A673 (cell line): ENCODE measurements at places on chromosomes 5 and 9. TPM values are rescaled to one million over a fixed set of nuclear protein-coding genes. Genes with fewer than 3 reads are reported as not detected.

DNA sequence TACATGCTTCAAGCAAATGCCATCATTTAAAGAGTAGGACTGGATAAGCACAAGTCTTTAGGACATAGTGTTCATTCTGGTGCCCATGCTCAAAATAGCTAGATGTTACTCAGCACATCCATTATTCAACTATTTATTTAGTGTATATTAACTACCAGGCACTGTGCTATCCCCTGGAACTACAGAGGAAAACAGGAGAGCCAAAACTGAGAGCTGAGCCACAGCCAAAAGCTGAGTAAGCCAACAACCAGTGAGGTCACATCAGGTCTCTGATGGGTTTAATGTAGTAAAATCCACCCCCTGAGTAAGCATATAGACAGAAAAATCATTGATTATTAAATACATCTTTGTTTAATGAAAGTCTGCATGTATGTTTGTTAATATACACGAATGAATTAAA is 469.3 kb upstream of the DMAC1 start:
- no peak for DNase-seq
- no peak overlapping the region for H3K4me3 ChIP-seq
- no peaks in the 10 kb centered on the region for H3K4me1 ChIP-seq
- no peak overlapping the region for H3K27ac ChIP-seq
- no peaks in the 10 kb centered on the region for H3K27me3 ChIP-seq

DNA sequence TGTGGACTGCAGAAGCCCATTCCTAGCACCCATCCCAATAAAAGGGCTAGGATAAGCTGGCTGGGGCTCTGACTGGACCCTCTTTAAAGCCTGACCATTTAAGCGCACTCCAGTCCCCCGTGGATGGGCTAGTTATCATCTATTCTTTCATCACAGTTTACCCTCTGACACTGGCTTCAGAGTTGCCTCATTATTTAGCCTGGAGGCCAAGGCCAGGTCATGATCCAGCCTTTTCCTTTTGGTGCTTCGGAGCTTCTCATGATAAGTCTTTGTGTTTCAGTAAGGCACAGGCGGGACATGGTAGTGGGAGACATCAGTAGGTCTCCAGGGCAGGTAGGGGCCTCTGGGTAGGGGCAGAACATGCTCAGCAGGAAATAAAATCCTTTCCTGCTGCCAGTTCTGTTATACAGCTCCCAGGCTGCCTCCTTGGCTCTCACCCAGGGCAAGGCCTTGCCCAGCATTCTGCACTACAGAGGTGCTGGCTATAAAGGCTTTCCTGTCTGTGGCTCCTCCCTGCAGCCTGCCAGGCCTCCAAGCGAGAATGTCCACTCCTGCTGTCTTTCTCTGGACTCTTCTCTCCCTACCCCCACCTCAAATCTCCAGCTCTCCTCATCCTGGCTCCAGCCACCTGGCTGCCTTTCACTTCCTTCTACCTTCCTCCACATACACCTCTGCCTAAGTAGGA is 128.8 kb downstream of the FSTL4 start:
- H3K4me3 ChIP-seq: no peak overlapping the region
- H3K27ac ChIP-seq: no peak overlapping the region
- H3K36me3 ChIP-seq: no peaks in the 10 kb centered on the region
- no peaks in the 10 kb centered on the region for H3K4me1 ChIP-seq

- H3K27ac ChIP-seq: no peak overlapping the region
- H3K4me3 ChIP-seq: no peak overlapping the region
- DNase-seq: no peak
Observed at GRCh38 chr5:3311433-3311832, 284.2 kb upstream of the IRX1 start.

DNA sequence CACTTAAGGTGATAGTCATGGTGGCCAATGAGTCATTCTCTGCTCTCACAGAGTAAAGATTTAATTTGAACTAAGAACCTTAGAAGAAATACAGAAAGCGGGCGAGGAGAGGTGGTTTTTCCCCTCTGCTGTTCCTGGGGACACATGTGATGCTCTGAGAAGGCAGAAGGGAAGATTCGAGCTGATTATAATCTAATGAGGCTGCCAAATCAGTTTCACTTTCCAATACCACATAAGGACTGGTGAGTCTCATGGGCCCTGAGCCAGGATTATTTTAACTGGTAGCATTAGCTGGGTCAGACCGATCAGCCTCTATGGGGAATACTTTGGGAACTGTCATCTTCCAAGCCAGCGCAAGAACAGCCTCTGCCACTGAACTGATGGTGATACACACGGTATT is 116.5 kb downstream of the SLC1A3 start:
- no peaks in the 10 kb centered on the region for H3K36me3 ChIP-seq
- DNase-seq: peak; percentile 41
- peaks cover 35% of the 10 kb centered on the region for H3K4me1 ChIP-seq
- H3K27ac ChIP-seq: no peak overlapping the region
- H3K27me3 ChIP-seq: no peaks in the 10 kb centered on the region

- no peak for DNase-seq
- no peaks in the 10 kb centered on the region for H3K27me3 ChIP-seq
- H3K4me3 ChIP-seq: no peak overlapping the region
- no peaks in the 10 kb centered on the region for H3K4me1 ChIP-seq
- H3K36me3 ChIP-seq: no peaks in the 10 kb centered on the region
Observed at GRCh38 chr5:13212886-13213285, 731.6 kb downstream of the DNAH5 start.

GRCh38 chr9:38644601-38645000 is 24.2 kb upstream of the ANKRD18A start:
- H3K4me1 ChIP-seq: no peaks in the 10 kb centered on the region
- no peak for DNase-seq
- no peaks in the 10 kb centered on the region for H3K27me3 ChIP-seq
- no peak overlapping the region for H3K27ac ChIP-seq

- H3K36me3 ChIP-seq: no peaks in the 10 kb centered on the region
- no peak for DNase-seq
- no peaks in the 10 kb centered on the region for H3K4me1 ChIP-seq
- no peak overlapping the region for H3K27ac ChIP-seq
Observed at GRCh38 chr9:116539549-116539948, 147.6 kb upstream of the TRIM32 start.

- no peak for DNase-seq
- no peaks in the 10 kb centered on the region for H3K4me1 ChIP-seq
- no peak overlapping the region for H3K4me3 ChIP-seq
- no peaks in the 10 kb centered on the region for H3K36me3 ChIP-seq
Observed at GRCh38 chr5:105812304-105812703, 1858.4 kb downstream of the EFNA5 start.

DNA sequence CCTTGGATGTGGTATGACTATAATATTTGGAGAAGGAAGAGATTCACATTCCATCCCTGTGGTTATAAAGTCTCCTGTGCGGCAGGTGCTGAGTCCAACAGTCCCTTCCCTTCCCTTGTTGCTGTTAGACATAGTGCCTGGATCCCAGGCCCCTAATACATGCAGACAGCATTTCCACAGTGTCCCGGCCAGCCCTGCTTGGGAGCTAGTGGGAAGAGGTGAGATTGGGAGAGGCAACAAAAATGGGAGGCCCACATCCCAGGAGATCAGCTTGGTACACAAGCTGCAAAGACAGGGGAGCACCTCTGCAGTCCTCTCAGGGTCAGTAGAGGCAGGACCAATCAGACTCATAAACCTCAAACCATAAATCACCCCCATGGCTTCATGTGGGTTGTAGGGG is 3.3 kb upstream of the NEURL1B start:
- H3K36me3 ChIP-seq: no peaks in the 10 kb centered on the region
- peaks cover 6% of the 10 kb centered on the region for H3K4me1 ChIP-seq
- no peaks in the 10 kb centered on the region for H3K27me3 ChIP-seq
- no peak overlapping the region for H3K4me3 ChIP-seq
- no peak for DNase-seq
- no peak overlapping the region for H3K27ac ChIP-seq

DNA sequence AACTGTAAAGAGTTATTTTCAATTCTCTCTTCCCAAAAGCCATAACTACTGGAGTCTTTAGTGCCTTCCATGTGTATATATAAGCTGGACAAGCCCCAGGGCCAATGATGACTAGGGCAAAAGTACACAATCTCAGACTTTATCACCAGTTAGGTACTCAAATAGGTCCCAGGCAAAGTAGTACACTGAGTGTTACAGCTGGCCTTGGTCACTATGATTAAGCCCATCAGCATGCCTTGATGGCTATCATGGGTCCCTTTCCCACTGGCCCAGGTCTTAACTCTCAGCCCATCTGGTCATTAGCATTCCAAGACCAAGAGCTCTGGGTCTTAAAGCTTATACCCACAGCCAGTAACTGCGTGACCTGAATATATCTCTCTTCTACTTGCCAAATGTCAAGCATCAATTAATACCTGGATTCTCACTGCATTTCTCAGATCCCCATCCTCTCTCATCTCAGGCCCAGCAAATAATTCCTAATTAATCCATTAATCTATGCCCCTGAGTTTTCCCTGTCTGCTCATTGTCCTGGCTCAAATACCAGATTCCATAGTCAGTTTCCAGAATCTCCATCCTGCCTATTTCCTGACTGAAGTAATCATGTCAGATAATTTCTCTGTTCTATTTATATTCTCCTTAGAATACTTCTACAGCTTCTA is 62.3 kb downstream of the NR6A1 start:
- no peaks in the 10 kb centered on the region for H3K36me3 ChIP-seq
- no peaks in the 10 kb centered on the region for H3K27me3 ChIP-seq
- H3K4me1 ChIP-seq: peaks cover 9% of the 10 kb centered on the region
- no peak for DNase-seq
- no peak overlapping the region for H3K27ac ChIP-seq

GRCh38 chr9:128635266-128636023 is 21.2 kb downstream of the DYNC2I2 start:
- no peaks in the 10 kb centered on the region for H3K4me1 ChIP-seq
- DNase-seq: peak; percentile 88
- H3K4me3 ChIP-seq: no peak overlapping the region
- no peaks in the 10 kb centered on the region for H3K27me3 ChIP-seq
- peaks cover 82% of the 10 kb centered on the region for H3K36me3 ChIP-seq

GRCh38 chr9:107280543-107280942 is 2.5 kb upstream of the RAD23B start:
- H3K27ac ChIP-seq: no peak overlapping the region
- H3K4me3 ChIP-seq: no peak overlapping the region
- no peaks in the 10 kb centered on the region for H3K27me3 ChIP-seq

GRCh38 chr5:139470821-139471300 is at the start of gene SMIM33:
TSS of gene SMIM33 (plus strand) at chr5:139471004. CDS start at chr5:139471122, 118 bp downstream.
- peaks cover 7% of the 10 kb centered on the region for H3K36me3 ChIP-seq
- no peak for DNase-seq
- peaks cover 14% of the 10 kb centered on the region for H3K4me1 ChIP-seq
- no peaks in the 10 kb centered on the region for H3K27me3 ChIP-seq
- no peak within 1 kb of the TSS for H3K4me3 ChIP-seq

- H3K27ac ChIP-seq: no peak overlapping the region
- H3K4me1 ChIP-seq: no peaks in the 10 kb centered on the region
- no peak for DNase-seq
- no peaks in the 10 kb centered on the region for H3K36me3 ChIP-seq
- no peak overlapping the region for H3K4me3 ChIP-seq
- H3K27me3 ChIP-seq: peaks cover 27% of the 10 kb centered on the region
Observed at GRCh38 chr9:100724886-100725285, 147.0 kb downstream of the CAVIN4 start.

DNA sequence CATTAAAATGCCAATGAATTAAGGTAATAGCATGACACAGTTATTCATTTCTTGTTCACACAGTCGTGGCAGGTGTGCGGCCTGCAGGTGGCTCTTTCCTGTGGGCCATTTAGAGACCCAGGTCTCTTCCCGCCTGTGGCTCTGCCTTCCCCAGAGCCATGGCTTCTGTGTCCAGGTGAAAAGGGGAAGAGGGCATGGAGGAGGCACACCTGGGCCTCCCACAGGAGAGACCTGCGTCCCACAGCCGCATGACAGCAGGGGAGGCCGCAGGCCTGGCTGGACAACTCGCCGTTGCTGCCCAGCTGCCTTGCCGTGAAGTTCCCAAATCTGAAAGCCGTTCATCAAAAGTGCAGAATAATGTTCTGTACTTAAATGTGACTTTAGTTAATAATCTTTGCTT is 14.4 kb upstream of the PLEKHG4B start:
- no peak overlapping the region for H3K4me3 ChIP-seq

DNA sequence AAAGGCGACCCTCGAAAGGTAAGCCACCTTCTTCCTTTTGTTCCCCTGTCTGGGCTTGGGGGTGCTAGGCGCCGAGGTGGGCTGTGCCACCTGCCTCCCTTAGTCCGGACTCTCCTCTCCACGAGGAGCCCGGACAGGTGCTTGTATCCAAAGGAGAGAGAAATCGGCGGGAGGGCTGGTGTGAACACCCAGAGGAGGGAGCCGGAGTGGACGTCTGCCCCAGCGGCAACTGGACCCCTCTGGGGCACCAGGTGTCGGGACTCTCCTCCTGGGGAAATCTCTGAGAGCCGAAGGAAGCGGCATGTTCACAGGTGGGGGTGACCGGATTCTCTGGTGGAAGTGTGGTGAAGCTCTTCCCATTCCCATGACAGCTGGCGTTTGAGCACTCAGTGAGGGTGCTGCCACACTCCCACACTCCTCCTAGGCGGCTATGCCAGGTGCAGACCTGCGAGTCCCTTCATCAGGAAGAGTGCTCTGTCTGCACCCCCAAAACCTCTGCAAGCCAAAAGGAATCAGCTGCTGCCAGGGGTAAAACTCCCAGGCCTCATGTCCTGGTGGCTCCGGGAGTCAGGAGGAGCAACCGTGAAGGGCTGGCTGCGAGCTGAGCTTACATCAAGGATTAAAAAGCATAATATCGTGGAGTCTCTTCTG is 921 bp downstream of the KCNIP1 start:
- H3K36me3 ChIP-seq: no peaks in the 10 kb centered on the region
- no peak overlapping the region for H3K27ac ChIP-seq
- H3K27me3 ChIP-seq: peaks cover 10% of the 10 kb centered on the region
- no peak for DNase-seq
- H3K4me1 ChIP-seq: no peaks in the 10 kb centered on the region

- no peaks in the 10 kb centered on the region for H3K36me3 ChIP-seq
- H3K4me1 ChIP-seq: peaks cover 5% of the 10 kb centered on the region
- H3K27me3 ChIP-seq: no peaks in the 10 kb centered on the region
- H3K4me3 ChIP-seq: peak overlapping the region; percentile 97
- peak; percentile 7 for DNase-seq
Observed at GRCh38 chr5:119071561-119071995, 691 bp downstream of the DMXL1 start.

GRCh38 chr9:135530146-135530545 is 8.9 kb downstream of the LCN1 start:
- H3K27me3 ChIP-seq: peaks cover under 1% of the 10 kb centered on the region
- no peaks in the 10 kb centered on the region for H3K4me1 ChIP-seq
- no peaks in the 10 kb centered on the region for H3K36me3 ChIP-seq
- no peak overlapping the region for H3K4me3 ChIP-seq

Gene UNC5A
- 7.5 and 7.8 TPM in 2 replicates for total RNA-seq

Gene CEL
- 2.8 and 3.4 TPM in 2 replicates for total RNA-seq

Gene LIFR
- 44.2 and 47.9 TPM in 2 replicates for total RNA-seq

Gene ORM1
- not detected in 2 replicates for total RNA-seq

Gene SPACA9
- 2.1 and 4.3 TPM in 2 replicates for total RNA-seq

Gene KCNV2
- total RNA-seq: not detected in 2 replicates

Gene FYB1
- total RNA-seq: not detected in 2 replicates

Gene LCN9
- total RNA-seq: not detected in 2 replicates

Gene RNF183
- not detected in 2 replicates for total RNA-seq

Gene ANKRD31
- total RNA-seq: 0.04 and 0.15 TPM in 2 replicates

Gene PCDHGB2
- total RNA-seq: 6.2 and 6.5 TPM in 2 replicates

Gene TCF7
- 2.4 and 3.3 TPM in 2 replicates for total RNA-seq

Gene PCDHGA12
- total RNA-seq: 3.5 and 3.6 TPM in 2 replicates

Gene LCP2
- not detected in 2 replicates for total RNA-seq

Gene GRM6
- not detected in 2 replicates for total RNA-seq

Gene FOXD4
- 0.39 TPM in 1 of 2 replicates, not detected in the other for total RNA-seq

Gene IFNA2
- total RNA-seq: not detected in 2 replicates

Gene OCLN
- total RNA-seq: 13.3 and 14.1 TPM in 2 replicates
